ENCODE measurements at places on chromosomes 12 and 14.

GRCh38 chr12:103560604-103561101 is 26.4 kb upstream of the STAB2 start:
- DNase-seq: no peak

DNA sequence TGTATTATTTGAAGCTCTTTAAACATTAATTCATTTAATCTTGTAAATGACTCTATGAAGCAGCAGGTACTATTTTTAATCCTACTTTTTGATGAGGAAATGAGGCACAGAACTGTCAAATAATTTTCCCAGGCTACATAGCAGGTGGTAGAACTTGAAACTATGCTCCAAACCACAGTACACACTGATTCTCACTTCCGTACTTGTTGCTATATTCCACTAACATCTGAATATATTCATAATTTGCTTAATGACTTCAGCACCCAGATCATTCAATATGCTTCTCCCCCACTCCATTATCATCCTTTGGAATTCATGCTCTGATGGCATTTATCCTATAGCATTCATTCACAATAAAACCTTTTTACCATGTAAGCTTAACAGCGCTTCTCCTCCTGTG is 4.9 kb downstream of the ERGIC2 start:
- no peak for DNase-seq

DNA sequence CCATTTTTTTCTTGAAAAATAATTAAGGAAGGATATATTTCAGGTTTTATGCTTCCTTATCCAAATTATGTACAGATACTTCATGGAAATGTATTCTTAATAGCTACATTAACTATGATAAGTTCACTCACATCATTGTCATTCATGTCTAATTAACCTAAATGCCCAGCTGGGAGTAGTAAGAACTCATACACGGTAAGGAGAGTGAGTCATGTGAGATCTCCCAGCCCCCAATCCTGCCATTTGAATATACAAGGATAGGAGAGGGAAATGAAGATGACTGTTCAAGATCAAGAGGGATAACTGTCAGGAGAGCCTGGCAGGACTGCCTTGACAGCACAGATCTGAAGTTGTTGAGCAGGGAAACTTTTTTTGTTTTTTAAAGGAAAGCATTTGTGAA is 343.4 kb upstream of the USP15 start:
- DNase-seq: no peak

DNA sequence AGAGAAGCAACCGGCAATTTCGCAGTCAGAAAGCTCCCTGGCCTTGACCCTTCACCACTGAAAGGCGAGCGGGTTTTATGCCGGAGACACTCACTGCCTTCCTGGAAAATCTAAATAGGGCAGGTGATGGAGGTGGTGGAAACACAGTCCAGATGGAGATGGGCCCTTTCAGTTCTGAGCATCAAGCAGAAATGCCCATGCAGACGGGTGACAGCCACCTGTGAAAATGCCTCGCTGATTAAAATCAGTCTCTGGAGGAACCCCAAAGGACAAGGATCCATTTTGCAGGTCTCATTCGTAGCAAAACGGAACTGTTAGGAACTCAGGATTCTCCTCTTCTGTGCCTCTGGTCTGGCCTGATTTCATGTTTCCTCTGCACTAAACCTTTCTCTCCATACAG is 74.2 kb downstream of the FZD10 start:
- DNase-seq: no peak

DNA sequence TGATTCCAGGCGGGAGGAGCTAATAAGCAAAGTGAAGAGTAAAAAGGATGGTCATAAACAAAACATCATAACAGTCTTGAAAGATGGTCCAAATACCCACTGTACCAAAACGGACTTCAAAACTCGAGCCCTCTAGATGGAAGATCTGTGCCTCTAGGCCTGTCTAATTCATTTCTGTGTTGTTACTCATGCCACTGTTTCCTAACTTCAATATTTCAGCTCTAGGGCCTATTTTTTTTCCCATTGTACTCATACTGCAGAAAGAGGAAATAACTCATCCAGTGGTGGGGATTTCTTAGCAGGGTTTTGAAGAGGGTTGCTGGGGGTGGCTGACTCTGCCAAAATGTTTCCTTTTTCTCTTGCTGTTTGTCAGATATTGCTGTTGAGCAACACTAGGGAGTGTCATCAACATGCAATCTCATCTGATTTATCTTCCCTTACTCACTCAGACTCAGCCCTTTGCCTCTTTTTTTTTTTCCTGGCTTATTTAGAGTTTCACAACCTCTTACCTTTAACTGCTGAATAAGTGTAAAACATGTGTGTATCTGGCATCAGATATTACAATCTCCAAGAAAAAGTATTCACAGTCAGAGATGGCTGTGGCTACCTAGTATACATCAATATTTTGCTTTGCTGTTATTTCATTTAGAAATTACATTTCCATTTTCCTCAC is 189.6 kb downstream of the DUSP6 start:
- no peak for DNase-seq

GRCh38 chr12:80979816-80980215 is 42.1 kb upstream of the LIN7A start:
- no peak for DNase-seq

DNA sequence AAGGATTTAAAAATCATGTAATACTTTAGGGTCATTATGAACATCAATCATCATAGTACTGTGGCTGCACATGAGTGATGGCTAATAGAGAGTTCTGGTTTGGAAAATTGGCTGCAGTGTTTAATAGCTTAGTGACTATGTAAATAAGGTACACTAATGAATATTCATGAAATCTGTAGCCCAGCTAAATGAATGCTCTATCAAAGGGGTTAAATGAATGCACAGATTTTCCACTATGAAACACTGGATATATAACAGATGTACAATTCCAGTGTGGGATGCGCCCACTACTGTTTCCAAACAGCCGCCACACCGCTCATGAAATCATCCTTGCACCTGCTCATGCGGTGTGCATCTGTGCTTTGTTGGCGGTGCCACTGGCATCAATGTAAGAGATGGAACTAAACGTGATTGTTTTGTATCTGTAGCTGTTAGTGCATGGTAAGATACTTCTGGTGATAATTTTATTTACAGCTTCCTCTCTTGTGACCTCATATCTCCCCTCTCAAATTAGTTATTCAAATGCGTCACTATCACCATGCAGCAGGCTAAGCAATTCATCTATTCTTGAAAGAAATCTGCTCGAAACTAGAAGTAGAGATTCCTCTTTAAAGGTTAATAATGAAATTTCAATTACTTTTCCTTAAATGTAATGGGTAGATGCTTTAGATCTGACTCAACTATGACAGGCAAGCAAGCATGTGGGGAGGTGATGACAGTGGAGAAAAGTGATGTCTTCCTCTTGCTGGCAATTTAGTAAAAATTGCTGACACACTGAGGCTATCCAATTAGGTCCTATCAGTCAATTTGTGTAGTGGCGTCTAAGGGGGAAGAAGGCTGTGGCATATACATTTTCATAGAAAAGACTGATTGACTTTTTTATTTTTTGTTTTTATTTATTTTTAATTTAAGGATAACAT is 433.6 kb downstream of the AEBP2 start:
- DNase-seq: no peak

GRCh38 chr14:55767286-55767685 is 187.3 kb downstream of the KTN1 start:
- DNase-seq: no peak

DNA sequence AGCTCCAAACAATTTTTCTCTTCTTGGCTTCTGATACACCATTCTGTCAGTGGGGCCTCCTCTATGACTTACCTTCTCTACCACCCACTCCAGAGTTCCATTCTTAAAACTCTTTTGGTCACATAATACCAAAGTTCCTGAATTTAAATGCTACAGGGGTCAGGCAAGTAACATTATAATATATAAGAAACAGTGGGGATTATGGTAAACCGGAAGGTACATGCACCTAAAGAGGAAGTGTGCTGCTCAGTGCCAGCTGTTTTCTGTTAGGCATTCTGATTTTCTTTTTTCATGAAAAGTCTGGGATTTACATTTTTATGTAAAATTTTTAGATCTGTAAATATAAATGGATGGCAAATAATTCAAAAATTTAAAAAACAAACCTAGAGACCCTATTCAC is 39.9 kb downstream of the SOS2 start:
- DNase-seq: no peak

GRCh38 chr12:122895320-122895703 is 612 bp downstream of the VPS37B start:
- DNase-seq: no peak

- DNase-seq: no peak
These were observed 2.8 kb downstream of the RHNO1 start for GRCh38 chr12:2879853-2880252.

- DNase-seq: no peak
These were observed 73.4 kb downstream of the GTF2A1 start for GRCh38 chr14:81147140-81147897.
